SK-N-SH treated with all-trans-retinoic acid at 6 μM for 48 hours (cell line): ENCODE measurements at places on chromosomes 5 and 9.
A peak's percentile ranks its signal among the peaks of the same experiment; 100 is the strongest.

DNA sequence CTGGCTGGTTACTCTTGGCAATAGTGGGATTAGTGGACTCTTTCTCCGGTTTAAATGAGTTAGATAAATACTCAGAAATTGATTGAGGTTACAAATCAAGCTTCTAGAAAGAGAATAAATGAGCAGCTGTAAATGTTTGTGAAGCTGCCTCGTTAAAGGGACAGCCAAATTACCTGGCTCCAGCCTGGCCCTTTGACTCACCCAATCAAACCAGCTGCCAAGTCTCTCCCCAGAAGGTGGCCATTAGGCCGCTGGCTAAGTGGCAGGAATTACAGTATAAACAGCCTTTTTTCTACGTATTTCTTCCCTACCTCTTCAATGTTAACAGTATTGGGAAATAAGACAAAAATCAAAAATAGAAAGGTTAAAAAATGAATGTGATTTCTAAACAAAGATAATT, 46.0 kb upstream of the SRFBP1 start:
- ATAC-seq, result no peak; the same call in 2 of the 3 replicates

GRCh38 chr9:3868012-3868411, 342.2 kb upstream of the RFX3 start:
- no peak for ATAC-seq

- ATAC-seq, result no peak
Measured at GRCh38 chr5:1044117-1044516, 35.5 kb downstream of the NKD2 start.

DNA sequence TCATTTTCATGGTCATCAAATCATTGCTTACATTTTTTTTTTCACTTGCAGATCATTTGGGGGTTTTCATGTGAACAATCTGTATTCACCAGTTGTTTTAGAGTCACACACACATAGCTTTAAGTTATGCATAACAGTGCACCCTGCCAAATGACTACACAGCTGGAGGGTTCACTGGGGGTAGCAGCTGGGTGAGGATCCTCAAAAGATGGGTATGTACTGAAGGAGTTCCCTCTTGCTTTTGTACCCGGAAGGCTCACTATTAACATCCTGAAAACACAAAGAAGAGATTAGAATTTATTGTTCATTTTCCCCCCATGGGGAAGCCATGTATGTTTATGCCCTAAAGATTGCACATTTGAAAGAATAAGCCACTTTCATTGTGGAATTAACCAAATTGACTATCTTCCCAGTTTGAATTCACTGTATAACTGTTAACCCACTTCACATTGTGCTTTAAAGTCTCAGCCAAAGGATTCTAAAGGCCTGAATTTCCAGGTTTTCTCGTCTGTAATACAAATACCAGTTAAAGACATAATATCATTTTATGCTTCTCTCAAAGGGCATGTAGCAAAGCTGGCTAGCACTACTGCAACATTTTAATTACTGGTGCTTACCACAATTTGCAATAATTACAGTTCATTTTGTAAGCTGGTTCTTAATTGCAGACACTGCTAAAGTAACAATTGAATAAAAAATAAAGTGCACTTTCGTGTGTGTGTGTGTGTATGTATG, 466.4 kb upstream of the MEF2C start:
- no peak for ATAC-seq

- ATAC-seq, result no peak
Measured at GRCh38 chr5:116035123-116035522, 2.9 kb downstream of the ARL14EPL start.

DNA sequence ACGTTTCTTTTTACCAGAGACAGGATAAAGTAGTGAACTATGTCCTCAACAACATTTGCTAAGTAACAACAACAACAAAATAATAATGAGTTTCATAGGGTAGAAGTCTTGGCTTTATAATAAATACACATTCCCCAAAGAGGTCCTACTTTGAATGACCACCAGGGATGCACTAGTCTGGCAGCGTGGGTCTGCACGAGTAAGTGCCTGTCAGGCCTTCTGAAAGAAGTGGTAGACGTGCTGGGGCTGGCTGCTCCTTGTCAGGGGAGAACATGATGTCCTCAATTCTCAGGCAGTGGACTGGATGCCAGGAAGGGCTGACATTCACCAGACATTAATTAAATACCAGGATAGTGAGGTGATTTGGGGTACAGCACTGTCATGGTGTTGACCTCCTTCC, 331.1 kb downstream of the TMEM38B start:
- ATAC-seq, result no peak

DNA sequence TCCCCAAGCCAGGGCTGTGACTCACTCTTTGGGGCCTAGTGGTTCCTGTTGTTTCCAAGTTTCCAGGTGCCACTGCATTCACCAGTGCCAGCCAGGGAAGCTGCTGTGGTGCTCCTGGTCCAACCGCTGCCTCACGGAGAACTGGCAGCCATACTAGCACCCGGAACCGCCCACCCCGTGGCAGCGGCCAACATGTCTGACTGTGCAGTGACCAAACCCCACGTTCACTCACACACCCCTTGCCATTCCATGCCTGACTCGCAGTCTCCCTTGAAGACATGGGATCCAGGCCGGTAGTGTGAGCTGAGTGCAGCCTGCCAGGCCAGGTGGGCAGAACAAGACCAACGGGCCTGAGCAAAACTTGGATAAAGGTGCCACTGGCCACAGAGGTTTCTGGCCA, 845.0 kb upstream of the DMAC1 start:
- ATAC-seq, result no peak

- no peak for ATAC-seq
Measured at GRCh38 chr5:54538156-54538555, 20.6 kb downstream of the SNX18 start.

DNA sequence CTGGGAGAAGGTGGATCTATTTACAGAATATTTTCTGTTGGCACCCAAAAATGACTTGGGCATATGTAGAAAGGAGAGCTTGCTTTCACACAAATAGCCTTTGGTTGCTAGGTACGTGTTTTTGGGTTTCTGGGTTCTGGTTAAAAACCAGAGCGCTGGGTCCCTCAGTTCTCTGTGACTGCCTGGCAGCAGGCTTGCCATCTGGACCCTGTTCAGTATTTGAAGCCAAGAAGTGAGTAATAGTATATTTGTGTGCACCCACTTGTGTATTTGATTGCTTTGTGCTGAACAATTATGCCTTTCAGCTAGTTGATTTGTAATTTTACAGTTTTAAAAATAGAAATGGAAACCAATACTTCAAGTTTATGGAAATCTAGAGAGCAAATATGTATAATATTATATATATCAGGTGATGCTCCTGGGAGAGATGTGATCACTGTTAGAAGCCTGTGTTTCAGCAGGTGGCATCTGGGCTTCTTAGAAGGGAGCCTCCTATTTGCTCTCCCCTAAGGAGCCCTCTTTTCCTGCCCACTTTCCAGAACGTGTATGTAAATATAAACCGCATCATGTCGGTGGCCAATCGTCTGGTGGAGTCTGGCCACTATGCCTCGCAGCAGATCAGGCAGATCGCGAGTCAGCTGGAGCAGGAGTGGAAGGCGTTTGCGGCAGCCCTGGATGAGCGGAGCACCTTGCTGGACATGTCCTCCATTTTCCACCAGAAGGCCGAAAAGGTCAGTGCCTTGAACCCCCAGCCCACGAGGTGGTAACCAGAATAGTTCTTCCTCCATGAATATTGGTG, 153.6 kb downstream of the TRIO start:
- ATAC-seq, result no peak

DNA sequence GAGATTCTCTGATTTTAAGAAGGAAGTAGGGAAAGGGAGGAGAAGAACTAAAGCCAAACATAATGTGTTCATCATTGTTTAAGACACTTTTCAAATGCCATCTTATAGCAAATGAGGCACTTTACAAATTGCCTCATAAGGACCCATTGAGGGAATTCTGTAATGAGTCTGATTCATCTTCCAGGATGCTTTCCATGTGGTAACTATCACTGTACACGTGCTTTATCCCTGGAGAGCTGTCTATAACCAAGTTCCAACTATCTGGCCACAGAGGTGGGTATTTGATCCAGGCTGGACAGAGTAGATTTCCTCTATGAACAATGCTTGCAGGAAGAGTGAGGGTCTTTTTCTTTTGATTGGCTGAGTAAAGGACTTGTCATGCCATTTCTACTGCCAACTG, 183.5 kb upstream of the NFIB start:
- no peak for ATAC-seq

GRCh38 chr5:136058972-136059354, 30.2 kb downstream of the TGFBI start:
- ATAC-seq, result no peak

GRCh38 chr9:129708793-129709192, 43.3 kb downstream of the PRRX2 start:
- no peak for ATAC-seq

DNA sequence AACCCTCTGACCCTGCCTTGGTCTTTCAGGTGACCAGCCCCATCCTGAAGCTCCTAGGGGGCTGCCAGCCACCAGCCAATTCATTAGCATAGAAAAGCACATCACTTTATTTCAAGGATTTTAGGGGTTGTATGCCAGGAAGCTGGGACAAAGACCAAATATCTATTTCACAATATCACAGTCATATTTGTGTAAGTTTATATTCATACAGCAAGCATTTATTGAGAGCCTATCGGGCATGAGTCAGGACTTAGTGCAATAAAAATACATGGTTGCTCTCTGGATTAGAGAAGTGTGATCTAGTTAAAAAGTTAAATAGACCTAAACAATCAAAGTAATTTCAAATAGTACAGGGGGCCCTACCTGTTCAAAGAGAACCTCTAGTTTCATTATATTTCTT, 113.8 kb downstream of the ERCC6L2 start:
- no peak for ATAC-seq

- ATAC-seq, result no peak
Measured at GRCh38 chr5:175692996-175693710, 35.3 kb downstream of the HRH2 start.

GRCh38 chr5:1886846-1887587, 4.3 kb upstream of the IRX4 start:
- no peak for ATAC-seq

DNA sequence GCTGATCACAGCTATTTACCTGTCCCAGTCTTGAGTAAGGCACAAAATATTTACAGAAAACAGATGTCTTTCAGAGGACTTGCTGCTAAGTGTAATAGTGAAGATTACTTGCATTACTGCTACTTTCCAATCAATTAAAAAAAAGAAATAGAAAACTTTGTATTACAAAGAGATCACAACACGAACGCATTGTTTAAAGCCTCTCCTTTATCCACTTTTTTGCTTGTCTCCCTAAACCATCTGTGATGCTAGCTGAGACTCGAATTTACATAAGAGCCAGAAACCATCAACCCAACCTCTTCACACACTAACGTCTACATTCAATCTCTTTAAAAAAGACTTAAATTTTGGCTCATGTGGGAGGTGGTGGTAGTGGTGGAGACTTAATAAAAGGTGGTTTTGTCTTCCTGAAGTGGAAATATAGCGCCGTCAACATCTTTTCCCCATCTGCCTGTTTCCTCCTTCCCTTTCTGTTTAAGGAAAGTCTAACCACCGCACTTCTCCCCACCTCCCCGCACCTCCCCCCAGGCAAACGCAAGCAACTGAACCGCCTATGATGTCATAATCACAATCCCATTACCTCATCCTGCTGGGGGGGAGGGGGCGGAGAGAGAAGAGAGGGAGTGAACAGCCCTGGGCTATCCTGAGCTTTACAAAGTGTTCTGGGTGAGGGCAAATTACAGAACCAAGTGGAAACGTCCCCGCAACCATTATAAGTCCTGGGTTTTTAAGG, 948 bp upstream of the FAM53C start:
- peak; percentile 45 for ATAC-seq

DNA sequence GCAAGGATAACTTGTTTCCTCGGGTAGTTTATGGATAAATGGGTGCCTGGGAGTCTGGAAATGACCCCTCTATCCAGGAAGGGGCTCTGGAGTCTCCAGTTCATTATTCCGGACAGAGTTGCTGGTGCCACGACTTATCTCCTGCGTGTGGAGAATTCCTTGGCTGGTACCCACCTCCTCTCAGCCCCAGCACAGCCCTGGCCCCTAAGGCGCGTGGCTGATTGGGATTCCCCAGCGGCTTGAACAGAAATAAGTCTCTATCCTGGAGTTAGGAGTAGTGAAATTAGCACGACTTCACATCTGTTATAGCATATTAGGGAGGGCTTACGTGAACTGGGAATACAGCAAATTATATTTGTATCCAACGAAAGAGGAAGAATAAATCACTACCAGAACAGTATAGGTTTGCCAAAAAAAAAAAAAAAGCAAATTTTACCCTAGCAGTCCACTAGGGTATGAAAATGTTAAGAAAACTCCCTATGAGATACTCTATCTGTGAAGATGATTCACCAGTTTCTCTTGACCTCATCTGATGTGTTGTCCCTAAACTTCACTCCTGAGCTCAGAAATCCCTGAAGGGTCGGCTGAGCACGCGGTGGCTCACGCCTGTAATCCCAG, 172.5 kb upstream of the OTULINL start:
- ATAC-seq, result 0 out of 3 replicates have a peak, but pooled peaks have one; percentile 3

- no peak for ATAC-seq
Measured at GRCh38 chr9:107768224-107768623, 278.7 kb upstream of the KLF4 start.

DNA sequence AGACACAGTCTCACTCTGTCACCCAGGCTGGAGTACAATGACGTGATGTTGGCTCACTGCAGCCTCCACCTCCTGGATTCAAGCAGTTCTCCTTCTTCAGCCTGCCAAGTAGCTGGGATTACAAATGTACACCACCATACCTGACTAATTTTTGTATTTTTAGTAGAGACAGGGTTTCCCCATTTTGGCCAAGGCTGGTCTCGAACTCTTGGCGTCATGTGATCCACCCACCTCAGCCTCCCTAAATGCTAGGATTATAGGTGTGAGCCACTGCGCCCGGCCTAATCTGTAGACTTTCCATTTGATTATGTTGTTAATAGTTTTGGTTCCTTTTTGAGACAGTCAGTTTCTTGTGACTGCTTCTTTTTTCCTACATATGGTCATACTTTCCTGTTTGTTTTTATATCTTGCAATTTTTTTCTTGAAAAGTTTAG, 31.0 kb downstream of the MTREX start:
- no peak for ATAC-seq

GRCh38 chr5:14870337-14871213, 1.0 kb downstream of the ANKH start:
- ATAC-seq, result peak; percentile 8; the same call in 1 of the 3 replicates

DNA sequence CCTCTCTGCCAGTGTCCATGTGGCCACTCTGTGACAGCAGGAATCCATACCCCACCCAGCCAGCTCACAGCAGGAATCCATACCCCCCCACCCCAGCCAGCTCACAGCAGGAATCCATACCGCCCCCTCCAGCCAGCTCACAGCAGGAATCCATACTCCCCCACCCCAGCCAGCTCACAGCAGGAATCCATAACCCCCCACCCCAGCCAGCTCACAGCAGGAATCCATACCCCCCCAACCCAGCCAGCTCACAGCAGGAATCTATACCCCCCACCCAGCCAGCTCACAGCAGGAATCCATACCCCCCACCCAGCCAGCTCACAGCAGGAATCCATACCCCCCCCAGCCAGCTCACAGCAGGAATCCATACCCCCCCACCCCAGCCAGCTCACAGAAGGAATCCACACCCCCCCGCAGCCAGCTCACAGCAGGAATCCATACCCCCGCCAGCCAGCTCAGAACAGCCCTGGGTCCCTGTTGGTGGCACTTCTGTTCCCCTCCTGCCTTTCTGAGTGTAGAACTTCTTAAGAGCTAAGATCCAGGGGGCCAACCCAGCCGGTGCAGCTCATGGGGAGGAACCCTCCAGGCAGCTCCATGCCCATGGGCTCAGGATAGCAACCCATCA, 8.4 kb upstream of the RXRA start:
- ATAC-seq, result peak; percentile 6; the same call in 2 of the 3 replicates

GRCh38 chr9:101409079-101409477, 10.4 kb downstream of the ZNF189 start:
- ATAC-seq, result no peak
